ENCODE measurements at places on chromosomes 4 and X. TPM values are rescaled to one million over a fixed set of nuclear protein-coding genes. Genes with fewer than 3 reads are reported as not detected.

Gene KIF4A
- 0.06 TPM for total RNA-seq

Gene IKBKG
- total RNA-seq: 27.2 TPM

DNA sequence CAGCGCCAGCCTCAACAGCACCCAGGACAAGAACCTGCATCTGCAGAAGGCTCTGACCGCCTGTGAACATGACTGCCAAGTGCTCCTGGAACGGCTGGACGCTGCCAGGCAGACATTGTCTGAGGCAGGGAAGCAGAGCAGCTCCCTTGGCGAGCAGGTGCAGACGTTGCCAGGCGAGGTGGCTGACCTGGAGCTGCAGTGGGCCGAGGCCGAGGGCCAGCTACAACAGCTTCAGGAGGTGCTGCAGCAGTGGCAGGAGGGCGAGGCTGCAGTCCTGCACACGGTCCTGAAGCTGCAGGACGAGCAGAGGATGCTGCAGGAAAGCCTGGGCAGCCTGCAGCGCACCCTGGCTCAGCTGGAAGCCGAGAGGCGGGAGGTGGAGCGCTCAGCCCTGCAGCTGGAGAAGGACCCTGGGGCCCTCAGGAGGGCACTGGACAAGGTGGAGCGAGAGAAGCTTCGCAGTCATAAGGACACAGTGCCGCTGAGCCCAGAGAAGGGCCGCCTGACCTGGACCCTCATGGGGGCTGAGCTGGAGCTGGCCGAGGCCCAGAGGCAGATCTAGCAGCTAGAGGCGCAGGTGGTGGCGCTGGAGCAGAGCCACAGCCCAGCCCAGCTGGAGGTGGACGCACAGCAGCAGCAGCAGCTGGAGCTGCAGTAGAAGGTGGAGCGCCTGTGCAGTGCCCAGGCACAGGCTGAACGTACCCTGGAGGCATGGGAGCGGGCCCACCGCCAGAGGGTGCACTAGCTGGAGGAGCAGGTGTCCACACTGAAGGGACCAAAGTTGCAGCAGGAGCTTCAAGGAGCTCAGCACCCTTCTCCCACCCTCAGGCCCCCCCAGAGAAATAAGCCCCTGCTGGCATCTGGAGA lies 16.4 kb downstream of the SMIM10L2A start:
- no peak overlapping the region for H3K27ac ChIP-seq
- no peaks in the 10 kb centered on the region for H3K4me1 ChIP-seq

GRCh38 chr4:107392951-107393350 lies 327.1 kb downstream of the PAPSS1 start:
- H3K36me3 ChIP-seq: no peaks in the 10 kb centered on the region
- H3K27ac ChIP-seq: no peak overlapping the region

DNA sequence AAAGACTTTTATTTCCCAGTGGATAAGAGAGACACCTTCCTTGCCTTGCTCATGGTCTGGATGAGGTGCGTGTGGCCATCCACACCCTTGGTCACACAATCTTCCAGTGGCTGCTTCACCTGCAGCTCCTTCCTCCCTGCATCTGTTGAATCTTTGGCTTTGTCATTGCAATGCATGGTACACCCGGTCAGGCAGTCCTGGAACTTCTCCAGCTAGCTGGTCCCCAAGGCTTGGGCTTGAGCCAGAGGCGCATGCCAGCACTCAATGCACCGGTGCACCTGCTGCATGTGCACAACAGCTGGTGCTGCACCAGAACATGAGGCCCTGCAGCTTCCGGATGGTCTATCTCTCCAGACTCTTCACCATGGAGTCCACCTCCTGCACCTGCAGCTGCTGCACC lies 31.7 kb downstream of the SCML1 start:
- peaks cover 43% of the 10 kb centered on the region for H3K4me1 ChIP-seq
- no peak overlapping the region for H3K4me3 ChIP-seq
- no peaks in the 10 kb centered on the region for H3K36me3 ChIP-seq
- no peak for DNase-seq
- no peaks in the 10 kb centered on the region for H3K27me3 ChIP-seq

DNA sequence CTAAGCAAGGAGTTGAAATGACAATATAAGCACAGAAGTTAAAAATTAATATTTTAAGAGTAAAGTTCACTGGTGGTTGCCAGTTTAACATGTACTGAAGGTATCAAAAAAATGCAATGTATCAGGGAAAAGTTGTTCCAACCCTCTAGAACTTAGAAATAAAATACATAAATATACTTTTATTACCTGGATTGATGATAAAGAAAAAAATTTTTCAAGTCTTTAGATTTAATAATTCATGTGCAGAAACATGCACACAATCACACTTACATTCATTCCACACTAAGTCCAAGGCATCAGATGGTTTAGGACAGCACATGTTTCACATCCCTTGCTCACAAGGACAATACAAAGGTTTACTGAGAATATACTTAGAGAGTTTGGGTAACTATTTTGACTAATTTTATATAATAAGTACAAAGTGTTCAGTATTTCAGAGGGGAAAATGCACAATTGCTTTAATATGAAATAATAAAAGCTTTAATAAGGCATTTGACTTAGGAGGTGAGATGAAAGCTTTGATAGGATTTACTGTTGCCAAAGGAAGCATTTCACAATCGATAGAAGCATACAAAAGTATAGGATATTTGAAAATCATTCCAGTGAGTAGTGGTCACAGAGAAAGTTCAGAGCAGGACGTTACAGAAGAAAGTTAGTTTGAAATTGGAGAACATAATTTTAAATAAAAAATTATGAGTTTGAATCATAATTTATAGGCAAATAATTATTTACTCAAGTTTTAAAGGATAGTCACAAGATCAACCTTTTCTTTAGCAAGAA lies 392 bp upstream of the UGT2A3 start:
- H3K36me3 ChIP-seq: no peaks in the 10 kb centered on the region
- H3K27ac ChIP-seq: no peak overlapping the region
- no peaks in the 10 kb centered on the region for H3K4me1 ChIP-seq
- H3K27me3 ChIP-seq: no peaks in the 10 kb centered on the region
- no peak overlapping the region for H3K4me3 ChIP-seq
- no peak for DNase-seq

GRCh38 chr4:68906780-68907137 lies 44.8 kb downstream of the UGT2A3 start:
- no peaks in the 10 kb centered on the region for H3K36me3 ChIP-seq
- no peak for DNase-seq
- no peak overlapping the region for H3K27ac ChIP-seq
- no peaks in the 10 kb centered on the region for H3K27me3 ChIP-seq

- no peak overlapping the region for H3K4me3 ChIP-seq
- H3K27me3 ChIP-seq: no peaks in the 10 kb centered on the region
- no peaks in the 10 kb centered on the region for H3K4me1 ChIP-seq
These were observed 14.6 kb downstream of the DGKQ start for GRCh38 chr4:958696-959337.

DNA sequence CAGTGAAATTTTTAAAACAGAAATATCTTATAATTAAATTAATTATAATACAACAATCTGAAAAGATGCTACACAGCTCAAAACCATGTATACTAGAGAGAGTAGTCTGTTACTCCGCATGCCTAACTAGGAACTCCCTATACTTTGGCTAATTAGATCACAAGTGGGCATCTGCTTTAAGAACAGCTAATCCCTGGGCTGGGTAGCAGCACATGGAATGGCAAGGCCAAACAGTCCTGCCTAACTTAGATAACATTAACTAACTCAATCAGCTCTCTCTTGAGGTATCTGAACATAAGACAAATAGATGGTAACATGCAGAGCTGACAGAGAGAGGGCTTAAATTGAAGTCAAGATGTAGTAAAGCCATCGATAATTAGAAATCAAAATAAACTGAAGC lies 9.9 kb downstream of the CHIC2 start:
- H3K36me3 ChIP-seq: no peaks in the 10 kb centered on the region
- H3K27ac ChIP-seq: no peak overlapping the region
- H3K4me1 ChIP-seq: peaks cover 17% of the 10 kb centered on the region
- H3K27me3 ChIP-seq: no peaks in the 10 kb centered on the region
- DNase-seq: no peak
- no peak overlapping the region for H3K4me3 ChIP-seq

- DNase-seq: no peak
- H3K27me3 ChIP-seq: no peaks in the 10 kb centered on the region
- no peak overlapping the region for H3K27ac ChIP-seq
- H3K4me3 ChIP-seq: no peak overlapping the region
These were observed 52.6 kb downstream of the TBC1D19 start for GRCh38 chr4:26636458-26636857.

DNA sequence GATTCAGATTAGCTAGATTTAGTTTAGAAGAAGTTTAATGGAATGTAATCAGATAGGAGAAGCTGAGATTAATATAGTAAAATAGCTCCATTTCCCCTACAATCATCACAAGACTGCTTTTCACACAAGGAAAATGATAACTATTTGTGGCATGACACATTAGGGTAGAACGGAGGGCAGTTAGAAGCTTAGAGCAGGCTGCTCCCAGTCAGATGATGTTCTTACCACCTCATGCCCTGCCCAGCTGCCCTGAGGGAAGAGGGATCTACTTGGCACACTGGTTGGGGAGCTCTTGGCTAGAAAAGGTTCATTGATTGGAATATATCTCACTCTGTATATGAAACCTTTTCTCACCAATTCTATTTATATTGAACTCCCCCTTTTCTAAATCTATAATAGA lies 180.7 kb upstream of the IL15 start:
- H3K27me3 ChIP-seq: no peaks in the 10 kb centered on the region
- H3K4me3 ChIP-seq: no peak overlapping the region
- DNase-seq: no peak
- no peaks in the 10 kb centered on the region for H3K36me3 ChIP-seq
- no peaks in the 10 kb centered on the region for H3K4me1 ChIP-seq
- no peak overlapping the region for H3K27ac ChIP-seq

DNA sequence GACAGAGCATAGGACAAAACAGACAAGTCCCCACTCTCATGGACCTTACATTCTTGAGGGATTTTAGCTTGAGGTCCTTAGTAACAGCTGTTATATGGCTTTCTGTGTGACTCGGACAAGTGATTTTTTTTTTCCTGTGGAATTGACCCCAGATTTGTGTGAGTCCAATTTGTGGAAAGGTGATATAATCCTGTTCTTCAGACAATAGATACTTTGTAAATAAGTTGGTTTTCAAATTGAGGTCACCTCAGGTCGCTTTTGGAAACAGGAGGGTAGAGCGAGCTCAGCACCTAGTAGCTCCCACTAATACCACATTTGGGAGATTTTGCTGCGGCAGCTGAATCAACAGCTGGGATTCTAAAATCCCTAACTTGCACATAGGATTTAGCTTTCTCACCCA lies 1008.8 kb downstream of the ADGRL3 start:
- no peaks in the 10 kb centered on the region for H3K4me1 ChIP-seq
- no peak for DNase-seq
- no peak overlapping the region for H3K27ac ChIP-seq
- no peak overlapping the region for H3K4me3 ChIP-seq
- no peaks in the 10 kb centered on the region for H3K36me3 ChIP-seq
